Fibroblast of skin of right quadriceps (primary cell): ENCODE measurements at places on chromosomes 1 and 21.
A peak's percentile ranks its signal among the peaks of the same experiment; 100 is the strongest.

DNA sequence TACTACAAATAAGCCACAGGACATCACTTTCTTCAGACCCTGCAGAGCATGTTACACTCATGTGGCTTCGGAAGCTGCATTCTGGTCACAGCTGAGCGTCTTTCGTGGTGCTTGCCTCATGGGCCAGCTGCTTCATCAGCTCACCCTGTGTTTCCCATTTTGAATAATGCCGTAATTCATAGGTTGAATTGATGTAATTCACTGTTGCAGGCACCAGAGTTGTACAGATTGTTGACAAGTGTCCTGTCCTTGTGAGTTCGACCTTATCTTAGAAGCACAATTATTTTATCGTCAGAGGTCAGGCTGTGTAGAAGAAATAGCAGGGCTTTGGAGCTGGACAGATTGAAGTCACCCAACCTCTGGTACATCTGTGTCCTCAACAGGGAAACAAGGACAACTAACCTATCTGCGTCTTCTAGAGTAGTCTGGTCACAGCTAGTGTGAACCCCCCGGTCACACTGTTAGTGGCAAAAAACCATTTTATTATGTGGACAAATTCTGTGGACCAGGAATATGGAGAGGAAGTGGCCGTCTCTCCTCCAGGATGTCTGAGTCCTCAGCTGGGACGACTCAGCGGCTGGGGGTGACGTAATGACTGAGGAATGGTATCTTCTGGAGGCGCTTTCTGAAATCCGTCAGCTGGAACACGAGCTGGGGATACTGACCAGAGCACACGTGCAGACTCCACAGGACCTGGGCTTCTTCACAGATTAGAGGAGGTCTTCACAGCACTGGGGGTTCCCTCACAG is 17.8 kb downstream of the PKNOX1 start:
- DNase-seq: peak; percentile 87

DNA sequence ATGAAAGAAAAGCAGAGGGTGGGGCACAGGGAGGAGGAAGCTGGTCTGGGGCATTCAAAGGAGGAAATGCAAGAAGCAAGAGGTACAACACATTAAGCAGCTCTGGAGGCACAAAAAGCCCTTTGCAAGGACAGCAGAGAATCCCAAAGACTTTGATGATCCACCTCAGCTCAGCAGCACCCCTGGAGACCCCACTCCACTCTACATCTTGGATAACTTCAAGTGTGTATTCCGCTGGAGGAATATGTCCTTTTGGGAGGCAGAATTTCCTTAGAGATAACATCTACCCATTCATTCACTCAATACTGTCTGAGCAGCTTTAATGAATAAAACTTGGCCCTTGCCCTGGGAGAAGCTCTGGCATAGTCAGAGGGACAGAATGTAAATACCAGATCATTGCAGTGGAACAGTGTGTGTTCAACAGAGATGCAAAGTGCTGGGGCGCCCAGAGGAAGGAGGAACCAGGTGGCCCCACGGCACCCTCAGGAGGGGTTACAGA is 599.7 kb downstream of the KIF26B start:
- no peak for DNase-seq

- no peak for DNase-seq
Measured at GRCh38 chr1:41440321-41441085, 44.0 kb downstream of the EDN2 start.

DNA sequence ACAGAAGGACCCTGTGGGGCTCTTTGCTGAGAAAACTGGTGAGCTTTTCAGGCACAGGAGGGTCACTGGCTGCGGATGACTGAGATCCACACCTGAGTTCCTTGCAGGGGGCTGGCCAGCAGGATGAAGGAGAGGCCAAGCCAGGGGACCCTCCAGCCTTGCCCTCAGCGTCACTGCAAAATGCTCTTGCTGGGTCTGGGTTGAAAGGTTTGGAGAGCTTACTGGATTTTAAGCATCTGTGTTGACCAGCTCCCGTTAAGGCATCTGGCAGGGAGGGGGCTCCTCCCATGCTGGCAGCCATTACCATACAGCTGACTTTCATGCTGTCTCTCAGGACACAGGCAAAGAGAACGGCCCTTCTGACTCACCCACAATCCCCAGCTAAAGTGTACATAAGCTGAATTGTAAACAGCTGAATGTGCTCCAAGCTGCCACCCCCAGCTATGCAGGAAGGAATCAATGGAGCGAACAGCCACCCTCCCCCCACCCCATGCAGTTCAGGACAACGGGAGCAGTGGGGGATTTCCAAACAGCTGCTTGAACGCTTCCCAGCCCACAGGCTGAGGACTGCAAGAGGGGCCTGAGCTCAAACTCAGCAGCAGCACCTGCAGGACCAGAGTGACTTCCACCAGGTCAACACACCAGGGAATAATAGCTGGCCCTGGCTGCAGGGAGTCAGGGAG is 21.3 kb upstream of the A3GALT2 start:
- peak; percentile 97 for DNase-seq

DNA sequence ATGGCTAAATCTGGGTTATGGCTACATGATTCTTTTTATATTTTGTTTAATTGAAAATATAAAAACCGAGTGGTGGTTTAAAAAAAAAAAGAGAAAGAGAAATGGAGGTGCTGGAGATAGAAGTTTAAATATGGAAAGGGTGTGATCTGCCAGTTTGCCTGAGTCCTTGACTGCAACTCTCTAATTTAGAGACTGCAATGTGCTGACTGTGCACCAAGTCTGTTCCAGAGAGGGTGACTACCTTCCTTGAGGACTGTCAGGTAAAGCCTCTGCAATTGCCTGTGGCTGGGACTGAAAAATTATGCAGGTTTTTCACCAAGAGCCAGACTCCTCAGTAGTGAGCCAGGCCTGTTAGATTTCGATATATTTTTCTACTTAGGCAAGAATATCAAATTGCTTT is 1326.3 kb downstream of the BRINP3 start:
- DNase-seq: no peak

DNA sequence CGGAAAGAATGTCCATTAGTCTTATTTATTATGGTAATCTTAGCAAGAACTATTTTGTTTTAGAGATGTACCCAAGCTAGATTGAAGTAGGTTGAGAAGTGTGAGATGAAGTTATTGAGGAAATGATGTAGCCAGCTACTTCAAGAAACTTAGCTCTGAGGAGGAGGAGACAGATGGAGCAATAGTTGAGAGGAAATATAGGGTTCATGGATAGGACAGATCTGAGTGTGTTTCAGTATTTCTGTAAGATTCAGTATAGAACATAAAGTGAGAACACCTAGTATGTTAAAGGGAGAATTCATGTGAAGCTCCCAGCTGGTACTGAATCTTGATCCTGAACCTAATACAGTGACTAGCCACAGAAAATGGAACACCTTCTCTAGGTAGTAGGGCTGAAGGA is 28.9 kb downstream of the TSNAX start:
- no peak for DNase-seq

GRCh38 chr1:200899954-200900867 is 5.5 kb downstream of the INAVA start:
- DNase-seq: no peak

GRCh38 chr21:33332143-33332542 is 7.4 kb downstream of the IFNAR1 start:
- DNase-seq: no peak

DNA sequence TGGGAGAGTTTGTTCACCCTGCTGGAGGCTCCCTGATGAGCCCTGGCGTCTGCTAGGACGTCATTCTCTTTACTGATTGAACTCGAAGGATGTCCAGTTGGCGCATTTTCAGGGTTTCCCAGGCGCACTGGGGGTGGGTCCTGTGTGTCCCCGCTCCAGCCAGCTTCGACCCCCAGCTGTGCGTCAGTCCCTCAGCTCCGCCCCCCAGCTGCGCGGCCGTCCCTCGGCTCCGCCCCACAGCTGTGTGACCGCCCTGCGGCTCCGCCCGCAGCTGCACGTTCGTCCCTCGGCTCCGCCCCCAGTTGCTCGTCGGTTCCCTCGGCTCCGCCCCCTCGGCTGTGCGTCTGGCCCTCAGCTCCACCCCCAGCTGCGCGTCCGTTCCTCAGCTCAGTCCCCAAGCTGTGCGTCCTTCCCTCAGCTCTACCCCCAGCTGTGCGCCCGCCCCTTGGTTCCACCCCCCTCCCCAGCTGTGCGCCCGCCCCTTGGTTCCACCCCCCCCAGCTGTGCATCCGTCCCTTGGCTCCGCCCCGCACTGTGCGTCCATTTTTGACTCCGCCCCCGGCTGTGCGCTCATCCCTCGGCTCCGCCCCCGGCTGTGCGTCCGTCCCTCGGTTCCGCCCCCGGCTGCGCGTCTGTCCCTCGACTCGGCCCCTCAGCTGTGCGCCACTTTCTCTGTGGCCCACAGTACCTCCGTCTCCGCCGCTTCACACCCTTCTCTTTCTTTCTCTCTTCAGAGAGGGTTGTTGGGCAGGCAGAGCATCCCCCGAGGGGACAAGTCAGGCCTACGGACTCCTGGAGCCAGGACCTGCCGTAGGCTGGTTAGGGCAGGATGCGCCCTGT is 61.3 kb downstream of the FAAP20 start:
- DNase-seq: peak; percentile 98

- DNase-seq: no peak
Measured at GRCh38 chr1:16926491-16927073, 4.9 kb downstream of the CROCC start.

DNA sequence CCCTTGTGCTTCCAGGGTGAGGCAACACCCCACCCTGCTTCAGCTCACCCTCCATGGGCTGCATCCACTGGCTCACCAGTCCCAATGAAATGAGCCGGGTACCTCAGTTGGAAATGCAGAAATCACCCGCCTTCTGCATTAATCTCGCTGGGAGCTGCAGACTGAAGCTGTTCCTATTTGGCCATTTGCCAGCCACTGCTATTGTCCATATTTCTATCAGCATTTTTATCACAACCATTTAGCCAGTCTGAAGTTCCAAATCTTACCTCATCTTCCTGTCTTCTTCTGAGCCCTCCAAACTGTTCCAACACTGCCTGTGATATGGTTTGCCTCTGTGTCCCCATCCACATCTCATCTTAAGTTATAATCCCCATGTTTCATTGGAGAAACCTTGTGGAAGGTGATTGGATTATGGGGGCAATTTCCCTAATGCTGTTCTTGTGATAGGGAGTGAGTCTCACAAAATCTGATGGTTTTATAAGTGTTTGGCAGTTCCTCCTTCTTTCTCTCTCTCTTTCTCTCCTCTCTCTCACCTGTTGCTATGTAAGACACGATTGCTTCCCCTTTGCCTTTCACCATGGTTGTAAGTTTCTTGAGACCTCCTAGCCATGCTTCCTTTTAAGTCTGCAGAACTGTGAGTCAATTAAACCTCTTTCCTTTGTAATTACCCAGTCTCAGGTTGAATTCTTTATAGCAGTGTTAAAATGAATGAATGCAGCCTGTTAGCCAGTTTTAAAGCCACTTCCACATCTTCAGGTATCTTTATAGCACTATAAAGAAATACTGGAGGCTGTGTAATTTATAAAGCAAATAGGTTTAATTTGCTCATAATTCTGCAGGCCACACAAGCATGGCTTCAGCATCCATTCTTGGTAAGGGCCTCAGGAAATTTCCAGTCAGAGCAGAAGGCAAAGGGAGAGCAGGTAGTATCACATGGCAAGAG is 203.5 kb downstream of the FCRL5 start:
- no peak for DNase-seq

DNA sequence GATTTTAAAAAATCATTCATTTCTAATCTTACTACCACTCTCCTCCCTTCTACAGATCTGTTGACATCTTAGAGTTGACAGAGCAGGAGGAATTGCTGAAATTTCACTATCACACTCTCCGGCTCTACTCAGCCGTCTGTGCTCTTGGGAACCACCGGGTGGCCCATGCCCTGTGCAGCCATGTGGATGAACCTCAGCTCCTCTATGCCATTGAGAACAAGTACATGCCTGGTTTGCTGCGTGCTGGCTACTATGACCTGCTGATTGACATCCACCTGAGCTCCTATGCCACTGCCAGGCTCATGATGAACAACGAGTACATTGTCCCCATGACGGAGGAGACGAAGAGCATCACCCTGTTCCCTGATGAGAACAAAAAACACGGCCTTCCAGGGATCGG is 276.7 kb downstream of the ZP4 start:
- no peak for DNase-seq

DNA sequence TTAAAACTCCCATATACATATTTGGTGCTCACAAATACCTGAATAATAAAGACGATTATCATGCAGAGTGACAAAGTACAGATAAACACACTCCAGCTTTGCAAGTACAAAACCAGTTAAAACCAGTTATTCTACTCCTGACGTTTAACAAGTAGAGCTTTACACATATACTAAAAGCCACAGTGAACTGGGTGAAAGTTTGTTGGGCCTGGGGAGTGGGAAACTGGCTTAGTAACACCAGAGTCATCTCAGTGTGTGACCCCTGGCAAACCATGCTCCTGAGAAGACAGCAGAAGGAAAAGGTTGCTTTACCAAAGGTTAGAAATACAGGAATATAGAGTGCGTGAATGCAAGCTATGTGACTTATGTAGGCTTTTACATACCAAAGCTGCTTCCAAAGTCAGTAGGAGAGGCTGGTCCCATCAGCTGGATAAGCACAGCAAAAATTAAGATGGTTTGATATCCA is 148.1 kb downstream of the NRIP1 start:
- DNase-seq: no peak

DNA sequence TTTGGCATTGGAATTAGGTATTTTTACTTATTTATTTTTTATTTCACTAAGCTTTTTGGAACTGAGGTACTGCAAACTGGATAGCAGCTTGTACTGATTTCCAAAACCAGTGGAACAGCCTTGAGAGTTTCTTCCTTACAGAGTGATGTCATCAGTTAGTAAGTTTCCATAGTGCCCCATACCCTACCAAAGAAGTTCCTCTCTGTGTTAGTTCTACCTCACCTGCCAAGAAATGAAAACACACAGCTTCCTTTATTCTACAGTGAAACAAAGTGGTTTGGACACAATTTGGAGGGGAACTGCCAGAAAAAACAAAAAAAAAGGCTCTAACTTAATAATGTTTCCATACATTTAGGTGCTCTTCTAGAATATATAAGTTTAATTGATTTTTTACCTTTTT is 430.9 kb upstream of the ADGRL2 start:
- DNase-seq: no peak

GRCh38 chr1:246726255-246726679 is 2.1 kb downstream of the SCCPDH start:
- DNase-seq: no peak

DNA sequence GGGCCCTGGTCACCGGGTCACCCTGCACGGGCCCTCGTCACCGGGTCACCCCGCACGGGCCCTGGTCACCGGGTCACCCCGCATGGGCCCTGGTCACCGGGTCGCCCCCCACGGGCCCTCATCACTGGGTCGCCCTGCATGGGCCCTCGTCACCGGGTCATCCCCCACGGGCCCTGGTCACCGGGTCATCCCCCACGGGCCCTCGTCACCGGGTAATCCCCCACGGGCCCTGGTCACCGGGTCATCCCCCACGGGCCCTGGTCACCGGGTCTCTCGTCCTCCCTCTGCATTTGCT is 77.6 kb downstream of the RIPK4 start:
- DNase-seq: no peak

DNA sequence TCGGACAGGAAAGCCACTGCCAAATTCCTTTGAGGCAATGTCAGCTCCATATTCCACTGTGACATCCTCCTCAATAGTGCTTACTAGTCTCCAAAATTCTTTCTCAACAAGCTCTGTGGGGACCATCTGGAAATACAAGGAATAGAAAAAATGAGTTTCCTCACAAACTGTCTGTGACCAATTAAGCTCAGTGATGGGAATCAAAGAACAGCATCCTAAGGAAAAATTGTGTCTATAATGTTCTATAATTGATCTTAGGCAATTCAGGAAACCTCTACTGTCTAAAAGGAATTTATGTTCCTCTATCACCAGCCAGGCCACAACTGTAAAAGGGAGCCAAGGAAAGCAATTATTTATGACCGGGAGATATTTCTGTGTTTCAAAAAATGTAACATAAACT is 46.1 kb upstream of the SYT2 start:
- DNase-seq: peak; percentile 72

- DNase-seq: no peak
Measured at GRCh38 chr1:29865051-29865450, 628.7 kb downstream of the PTPRU start.
